ENCODE measurements at places on chromosomes 6 and 20.

- no peaks in the 10 kb centered on the region for H3K27me3 ChIP-seq
- H3K4me1 ChIP-seq = no peaks in the 10 kb centered on the region
- H3K27ac ChIP-seq = no peak overlapping the region
- H3K36me3 ChIP-seq = no peaks in the 10 kb centered on the region
Measured at GRCh38 chr6:34908194-34908593, 19.1 kb downstream of the ANKS1A start.

DNA sequence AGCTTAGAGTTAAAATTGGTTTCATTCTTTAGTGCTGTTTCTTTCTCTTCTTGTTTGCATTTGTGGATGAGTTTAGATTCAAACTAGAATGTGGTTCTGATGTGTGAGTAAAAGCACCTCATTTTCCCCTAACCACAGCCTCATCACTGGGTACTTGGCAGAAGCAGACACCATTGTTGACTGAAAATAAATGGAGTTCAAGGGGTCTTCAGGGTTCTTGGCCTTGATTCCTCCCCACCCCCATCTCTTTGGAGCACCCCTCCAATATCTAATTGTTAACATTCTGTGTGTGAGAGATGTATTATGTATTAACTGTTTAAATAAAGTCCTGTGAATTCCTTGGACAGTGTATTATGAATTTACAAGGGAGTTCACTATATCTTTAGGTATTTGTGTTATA lies 59.6 kb downstream of the JARID2 start:
- no peaks in the 10 kb centered on the region for H3K27me3 ChIP-seq
- H3K4me1 ChIP-seq = peaks cover 10% of the 10 kb centered on the region

GRCh38 chr6:70753870-70754380 lies 86.2 kb downstream of the SMAP1 start:
- no peak for DNase-seq
- no peak overlapping the region for H3K4me3 ChIP-seq
- H3K36me3 ChIP-seq = no peaks in the 10 kb centered on the region
- no peaks in the 10 kb centered on the region for H3K4me1 ChIP-seq
- H3K27me3 ChIP-seq = no peaks in the 10 kb centered on the region

DNA sequence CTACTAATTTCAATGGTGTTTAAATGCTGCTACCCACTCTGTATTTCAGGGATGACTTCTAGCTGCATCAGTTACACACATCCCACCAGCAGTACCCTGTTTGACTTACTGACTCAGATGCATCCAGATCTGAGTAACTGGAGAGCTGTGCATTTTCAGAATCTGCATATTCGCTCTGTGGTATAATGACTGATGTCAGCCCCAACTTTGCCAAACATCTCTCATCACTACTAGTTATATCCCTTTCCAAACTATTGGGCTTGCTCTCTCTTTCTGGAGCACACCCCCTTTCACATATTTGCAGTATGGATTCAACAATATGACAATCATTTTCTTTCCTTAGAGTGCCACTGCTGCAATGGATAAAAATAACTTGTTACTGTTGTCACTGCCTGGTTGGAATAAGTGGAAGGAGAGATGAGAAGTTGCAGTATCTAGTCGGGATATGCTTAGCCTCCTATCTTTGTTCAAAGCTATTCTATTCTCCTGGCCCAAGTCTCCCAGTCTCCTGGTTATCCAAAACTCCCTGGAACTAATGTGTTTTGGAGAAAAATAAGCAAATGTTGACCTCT lies 3.3 kb upstream of the RSPO3 start:
- H3K4me1 ChIP-seq = no peaks in the 10 kb centered on the region
- no peak for DNase-seq
- H3K27ac ChIP-seq = no peak overlapping the region
- H3K36me3 ChIP-seq = no peaks in the 10 kb centered on the region

GRCh38 chr6:72621291-72622093 lies at the start of gene KCNQ5:
Gene KCNQ5 (plus strand): TSS chr6:72622064.
- peak within 1 kb of the TSS; percentile 28 for H3K4me3 ChIP-seq
- peaks cover 36% of the 10 kb centered on the region for H3K27me3 ChIP-seq
- no peaks in the 10 kb centered on the region for H3K36me3 ChIP-seq
- DNase-seq = no peak
- H3K27ac ChIP-seq = no peak within 1 kb of the TSS

DNA sequence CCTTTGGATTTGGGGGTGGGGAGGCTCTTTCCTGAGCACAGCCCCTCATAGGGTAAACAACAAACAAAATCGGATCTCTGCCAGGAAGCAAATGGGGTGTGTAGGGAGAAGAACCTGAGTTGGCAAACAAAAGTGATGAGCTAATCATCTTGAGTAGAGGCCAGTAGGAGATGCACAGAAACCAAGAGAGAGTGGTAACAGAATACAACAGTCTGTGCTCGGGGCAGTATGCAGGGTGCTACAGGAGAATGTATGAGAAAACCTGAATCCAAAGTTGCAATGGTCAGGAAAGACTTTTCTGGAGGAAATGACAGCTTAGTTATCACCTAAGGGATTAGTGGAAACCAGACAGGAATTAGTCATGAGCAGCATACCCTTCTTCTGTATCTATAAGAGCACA lies 177.8 kb downstream of the CDKAL1 start:
- no peak overlapping the region for H3K4me3 ChIP-seq
- H3K27ac ChIP-seq = no peak overlapping the region
- H3K4me1 ChIP-seq = no peaks in the 10 kb centered on the region

- H3K4me3 ChIP-seq = no peak overlapping the region
- H3K36me3 ChIP-seq = peaks cover 3% of the 10 kb centered on the region
- peaks cover 4% of the 10 kb centered on the region for H3K4me1 ChIP-seq
- no peak overlapping the region for H3K27ac ChIP-seq
- H3K27me3 ChIP-seq = no peaks in the 10 kb centered on the region
- no peak for DNase-seq
Measured at GRCh38 chr6:158038291-158039177, 56.9 kb downstream of the SYNJ2 start.

- no peaks in the 10 kb centered on the region for H3K27me3 ChIP-seq
- no peak overlapping the region for H3K4me3 ChIP-seq
- no peaks in the 10 kb centered on the region for H3K36me3 ChIP-seq
Measured at GRCh38 chr6:5204376-5204775, 56.4 kb downstream of the LYRM4 start.

DNA sequence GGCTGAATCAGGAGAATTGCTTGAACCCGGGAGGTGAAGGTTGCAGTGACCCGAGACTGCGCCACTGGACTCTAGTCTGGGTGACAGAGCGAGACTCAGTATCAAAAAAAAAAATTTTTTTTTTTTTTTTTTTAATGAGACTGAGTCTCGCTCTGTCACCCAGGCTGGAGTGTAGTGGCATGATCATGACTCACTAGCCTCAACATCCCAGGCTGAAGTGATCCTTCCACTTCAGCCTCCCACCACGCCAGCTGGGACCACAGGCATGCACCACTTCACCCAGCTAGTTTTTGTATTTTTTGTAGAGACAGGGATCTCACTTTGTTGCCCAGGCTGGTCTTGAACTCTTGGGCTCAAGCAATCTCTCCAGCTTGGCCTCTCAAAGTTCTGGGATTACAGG lies 53.3 kb downstream of the MYO6 start:
- no peak overlapping the region for H3K4me3 ChIP-seq
- H3K27ac ChIP-seq = no peak overlapping the region
- no peaks in the 10 kb centered on the region for H3K36me3 ChIP-seq
- DNase-seq = no peak
- H3K4me1 ChIP-seq = no peaks in the 10 kb centered on the region
- H3K27me3 ChIP-seq = no peaks in the 10 kb centered on the region

DNA sequence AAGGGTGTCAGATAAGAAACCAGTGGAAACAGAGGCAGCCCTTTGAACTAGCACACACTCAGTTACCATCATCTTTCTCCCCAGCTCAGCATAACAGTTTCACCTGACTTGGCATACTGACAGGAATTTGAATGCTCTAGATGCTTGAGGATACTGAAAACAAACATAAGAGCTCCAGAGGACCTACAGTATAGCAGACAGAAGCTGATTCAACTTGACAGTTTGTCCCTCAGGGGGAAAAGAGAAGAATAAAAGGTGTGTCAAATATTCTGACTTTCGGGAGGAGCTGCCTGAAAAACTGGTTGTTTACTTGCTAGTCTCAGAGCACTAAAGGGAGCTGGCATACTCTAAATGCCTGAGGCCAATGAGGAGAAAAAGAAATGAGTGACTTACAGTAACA lies 35.1 kb downstream of the EYS start:
- no peaks in the 10 kb centered on the region for H3K4me1 ChIP-seq
- H3K27me3 ChIP-seq = no peaks in the 10 kb centered on the region
- no peak overlapping the region for H3K27ac ChIP-seq
- H3K36me3 ChIP-seq = no peaks in the 10 kb centered on the region
- no peak for DNase-seq

DNA sequence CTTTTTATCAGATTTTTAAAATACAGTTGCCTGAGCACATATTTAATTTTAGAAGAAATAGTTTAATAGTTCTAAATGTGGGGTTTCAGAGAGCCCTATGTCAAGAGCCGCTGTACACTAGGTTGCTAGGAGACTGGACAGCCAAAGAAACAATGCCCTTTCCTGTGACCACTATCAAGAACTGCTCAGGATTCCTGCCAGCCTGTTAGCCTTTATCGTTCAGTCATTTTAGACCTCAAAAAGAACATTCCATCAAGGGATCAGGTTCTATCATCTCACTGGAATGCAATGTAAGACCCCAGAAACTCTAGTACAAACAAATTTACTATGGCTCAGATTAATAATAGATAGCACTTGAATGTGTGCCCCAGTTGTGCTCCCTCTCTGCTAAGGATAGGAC lies 181.2 kb upstream of the CCN2 start:
- no peak overlapping the region for H3K27ac ChIP-seq
- no peaks in the 10 kb centered on the region for H3K36me3 ChIP-seq
- no peak overlapping the region for H3K4me3 ChIP-seq
- H3K4me1 ChIP-seq = peaks cover 6% of the 10 kb centered on the region
- H3K27me3 ChIP-seq = no peaks in the 10 kb centered on the region
- no peak for DNase-seq

DNA sequence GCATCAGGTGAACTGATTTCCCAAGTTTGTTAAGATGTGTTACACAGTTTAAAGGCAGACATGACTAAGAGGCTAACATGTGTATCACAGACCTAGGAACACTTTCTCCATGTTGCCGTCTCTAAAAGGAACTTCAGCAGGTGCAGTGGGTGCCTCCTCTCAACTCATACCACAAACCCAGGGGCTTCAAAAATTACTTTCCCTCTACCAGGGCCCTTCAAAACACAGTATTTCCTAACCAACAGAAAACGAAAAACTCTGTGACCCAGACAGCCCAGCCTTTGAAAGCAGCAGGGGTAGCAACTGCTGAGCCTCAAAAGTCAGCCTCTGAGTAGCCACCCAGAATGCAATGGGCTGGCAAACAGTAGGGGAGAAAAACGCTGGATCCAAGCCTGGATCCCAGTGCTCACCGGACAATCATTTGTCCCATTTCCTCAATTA lies 28.5 kb downstream of the B4GALT5 start:
- no peak for DNase-seq
- no peak overlapping the region for H3K4me3 ChIP-seq
- no peaks in the 10 kb centered on the region for H3K36me3 ChIP-seq
- peaks cover 4% of the 10 kb centered on the region for H3K4me1 ChIP-seq
- H3K27me3 ChIP-seq = no peaks in the 10 kb centered on the region
- no peak overlapping the region for H3K27ac ChIP-seq

DNA sequence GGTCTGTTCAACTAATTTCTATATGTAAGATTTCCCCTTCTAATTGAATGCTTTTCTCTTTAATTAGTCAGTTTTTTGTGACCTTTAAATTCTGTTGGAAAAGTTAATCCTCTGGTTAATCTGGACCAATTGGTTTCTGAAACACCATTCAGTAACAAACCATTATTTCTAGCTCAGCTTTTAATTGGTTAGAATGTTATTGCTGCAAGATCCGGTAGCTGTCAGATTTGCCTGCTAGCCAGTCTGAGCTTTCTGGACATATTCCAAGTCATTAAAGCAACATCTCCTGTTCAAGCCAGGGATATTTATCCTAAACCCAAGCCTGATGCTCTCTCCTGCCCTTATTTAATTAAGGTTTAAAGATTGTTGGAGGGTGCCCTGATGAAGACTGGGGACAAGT lies 55.1 kb upstream of the FBXL4 start:
- no peaks in the 10 kb centered on the region for H3K27me3 ChIP-seq
- H3K27ac ChIP-seq = no peak overlapping the region
- no peaks in the 10 kb centered on the region for H3K4me1 ChIP-seq
- H3K36me3 ChIP-seq = no peaks in the 10 kb centered on the region

GRCh38 chr20:956330-956951 lies 40.3 kb upstream of the ANGPT4 start:
- H3K27ac ChIP-seq = no peak overlapping the region
- H3K4me3 ChIP-seq = no peak overlapping the region
- H3K36me3 ChIP-seq = no peaks in the 10 kb centered on the region
- DNase-seq = peak; percentile 71
- H3K27me3 ChIP-seq = no peaks in the 10 kb centered on the region

DNA sequence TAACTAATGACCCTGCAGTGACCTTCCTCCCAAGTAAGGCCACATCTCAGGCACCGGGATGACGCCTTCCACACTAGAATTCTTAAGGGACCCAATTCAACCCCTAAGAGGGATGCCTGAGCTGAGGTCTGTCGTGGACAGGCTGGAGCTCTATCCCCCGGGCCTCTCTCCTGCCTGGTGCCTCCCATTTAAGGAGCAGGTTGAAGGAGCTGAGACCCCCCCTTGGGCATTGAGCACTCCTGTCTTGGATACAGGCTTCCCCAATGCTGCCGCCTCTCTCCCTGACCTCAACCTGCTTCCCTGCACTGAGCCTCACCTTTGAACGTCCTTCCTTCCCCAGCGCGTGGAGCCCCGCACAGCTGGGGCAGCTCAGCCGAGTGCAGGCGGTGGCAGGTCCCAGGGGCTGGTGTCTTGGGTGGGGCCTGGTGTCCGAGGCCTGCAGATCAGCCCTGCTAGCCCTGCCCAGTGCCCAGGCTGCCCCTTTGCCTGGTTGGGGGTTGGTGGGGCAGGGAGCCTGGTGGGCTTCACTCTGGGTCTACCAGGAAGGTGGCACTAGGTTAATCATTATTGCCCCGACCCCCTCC lies 19.9 kb upstream of the BHLHE23 start:
- DNase-seq = no peak
- H3K36me3 ChIP-seq = no peaks in the 10 kb centered on the region
- peaks cover 6% of the 10 kb centered on the region for H3K4me1 ChIP-seq
- no peak overlapping the region for H3K4me3 ChIP-seq
- no peak overlapping the region for H3K27ac ChIP-seq

DNA sequence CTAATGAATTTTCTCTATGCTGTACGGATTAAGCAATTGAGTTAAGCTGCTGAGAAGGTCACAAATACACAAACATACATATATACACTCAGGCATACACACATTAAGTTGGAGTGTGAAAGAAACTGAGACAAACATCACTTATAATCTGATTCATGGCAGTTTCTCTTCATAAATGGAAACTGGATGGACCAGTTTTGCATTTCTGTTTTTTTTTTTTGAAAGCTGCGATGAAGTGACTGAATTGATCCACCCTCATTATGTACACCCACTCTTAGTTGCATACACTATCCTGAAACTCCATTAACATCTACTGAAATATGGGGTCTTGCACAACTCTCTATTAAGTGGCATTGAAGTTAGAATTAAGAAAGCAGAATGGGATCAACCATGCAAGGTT lies 32.9 kb upstream of the TENT5A start:
- H3K36me3 ChIP-seq = no peaks in the 10 kb centered on the region
- peaks cover 2% of the 10 kb centered on the region for H3K4me1 ChIP-seq
- H3K27me3 ChIP-seq = no peaks in the 10 kb centered on the region
- H3K4me3 ChIP-seq = no peak overlapping the region
- DNase-seq = no peak

Measured in iPS DF 6.9 (cell line).